ENCODE measurements at places on chromosomes 2 and 18.

DNA sequence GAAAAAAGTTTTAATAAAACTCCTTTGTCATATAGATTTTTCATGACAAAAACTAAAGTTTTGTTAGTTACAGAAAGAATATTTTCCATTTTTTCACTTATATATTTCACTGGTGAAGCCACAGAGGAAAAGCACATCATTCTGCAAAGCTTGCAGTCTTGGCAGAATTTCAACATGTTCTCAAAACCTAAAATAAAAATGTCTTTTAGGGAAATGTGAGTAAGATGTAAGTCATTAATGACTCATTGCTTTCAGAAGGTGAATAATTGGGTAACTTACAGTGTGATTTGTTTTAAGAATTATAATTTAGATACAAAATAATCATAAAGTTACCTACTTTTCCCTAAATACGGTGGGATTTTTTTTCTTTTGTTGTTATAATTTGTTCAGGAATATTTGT is 43.4 kb upstream of the TNFRSF11A start:
- no peak for DNase-seq

GRCh38 chr2:134845719-134846118 is 7.3 kb downstream of the ACMSD start:
- DNase-seq, result no peak

- DNase-seq, result no peak
These were observed 81.9 kb downstream of the MEP1B start for GRCh38 chr18:32271672-32272208.

- no peak for DNase-seq
These were observed 77.3 kb downstream of the POLE4 start for GRCh38 chr2:75035444-75036353.

GRCh38 chr18:21100678-21101077 is 10.9 kb downstream of the ROCK1 start:
- DNase-seq, result no peak

DNA sequence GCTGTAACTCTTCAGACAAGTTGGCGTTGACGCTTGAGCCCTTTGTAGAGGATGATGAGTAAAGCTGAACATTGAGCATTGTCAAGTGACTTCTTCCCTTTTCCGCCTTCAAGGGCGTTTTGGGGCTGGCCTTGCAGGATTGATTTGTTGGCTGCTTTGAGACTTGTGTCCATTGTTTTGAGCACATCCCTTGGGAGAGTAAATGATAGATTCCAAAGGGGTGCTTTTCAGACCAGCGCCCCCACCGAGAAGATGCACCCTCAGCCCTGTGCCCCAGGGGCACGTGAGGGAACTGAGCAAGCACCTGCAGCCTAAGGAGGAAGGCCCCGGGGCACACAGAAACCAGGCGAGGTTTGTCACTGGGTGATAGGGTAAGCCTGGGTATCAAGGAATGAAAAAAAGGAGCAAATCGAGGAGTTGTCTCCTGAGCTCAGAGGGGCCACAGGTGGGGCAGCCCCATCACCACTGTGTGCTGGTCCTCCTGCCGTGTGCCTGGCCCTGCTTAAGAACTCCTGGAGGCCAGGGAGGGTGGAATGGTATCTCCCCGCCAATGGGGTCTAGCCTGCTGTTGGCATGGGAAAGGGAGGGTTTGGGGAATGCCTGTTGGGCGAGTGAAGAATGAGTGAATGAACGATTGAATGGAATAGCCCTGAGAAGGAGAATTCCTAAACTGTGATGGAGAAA is 64.0 kb downstream of the RAB31 start:
- no peak for DNase-seq

GRCh38 chr2:103285354-103285753 is 523.5 kb downstream of the TMEM182 start:
- no peak for DNase-seq

DNA sequence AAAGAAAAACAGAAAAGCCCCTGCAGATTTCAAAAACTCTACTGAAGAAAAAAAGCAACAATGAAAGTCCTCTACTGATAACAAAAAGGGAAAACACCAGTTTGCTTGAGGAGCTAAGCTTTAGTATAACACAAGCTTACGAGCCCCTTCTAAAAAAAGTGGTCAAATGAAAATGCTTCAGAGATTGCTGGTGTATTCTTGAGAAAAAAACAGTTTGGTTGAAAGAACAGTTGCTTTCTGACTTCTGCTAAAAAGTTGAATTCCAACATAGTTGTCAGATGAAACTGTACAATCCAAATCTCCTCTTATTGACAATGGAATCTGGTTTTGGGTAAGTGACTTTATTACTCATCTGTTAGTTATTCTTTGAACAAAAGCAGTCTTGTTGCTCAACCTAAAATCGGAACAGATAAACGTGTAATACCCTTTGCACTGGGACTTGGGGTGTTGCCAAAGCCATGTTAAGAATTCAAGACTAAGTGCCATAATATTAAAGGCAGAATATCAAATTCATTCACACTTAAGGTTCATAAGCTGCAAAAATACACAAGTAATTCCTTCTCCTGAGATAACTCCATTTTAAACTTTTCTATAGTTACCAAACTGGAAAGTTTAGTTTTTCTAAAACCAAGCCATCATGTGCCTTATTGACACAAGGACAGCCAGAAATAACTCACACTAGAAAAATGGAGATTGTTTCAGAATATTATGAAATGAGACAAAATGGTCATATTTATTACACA is 45.3 kb upstream of the SPAG16 start:
- no peak for DNase-seq

GRCh38 chr2:230676546-230676945 is 36.1 kb upstream of the CAB39 start:
- DNase-seq, result no peak
